ENCODE measurements at places on chromosomes 16 and 17.

DNA sequence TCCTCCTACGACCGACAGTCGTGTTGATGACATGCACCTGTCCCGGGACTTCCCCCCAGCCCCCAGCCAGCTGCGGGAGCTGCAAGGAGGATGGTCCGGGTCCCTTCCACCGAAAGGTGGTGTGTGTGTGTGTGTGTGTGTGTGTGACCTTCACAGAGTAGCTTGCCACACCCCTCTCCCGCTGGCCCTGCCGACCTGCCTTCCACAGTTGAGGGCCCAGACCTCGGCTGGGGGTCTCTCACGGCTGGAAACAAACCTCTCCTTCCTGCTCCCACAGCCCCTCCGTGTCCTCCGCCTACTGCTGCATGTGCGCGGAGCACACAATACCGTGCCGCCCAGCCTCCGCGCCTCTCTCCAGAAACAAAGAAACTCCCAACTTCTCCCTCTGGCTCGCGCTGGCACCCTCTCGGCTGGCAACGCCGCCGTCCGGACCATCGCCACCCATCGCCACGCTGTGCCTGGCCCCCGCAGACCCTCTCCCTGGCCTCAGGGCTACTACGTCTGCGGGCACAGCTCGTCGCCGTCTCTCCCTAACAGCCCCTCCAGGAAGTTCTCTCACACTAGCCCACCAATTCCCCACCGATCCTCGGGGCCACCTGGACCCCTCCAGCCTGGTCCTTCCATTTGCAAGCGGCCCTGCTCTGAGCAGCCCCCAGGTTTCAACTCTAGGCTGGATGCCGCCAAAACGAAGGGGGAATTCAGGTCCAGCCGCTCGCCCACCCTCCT is 81.2 kb downstream of the TIMM22 start:
- no peak for DNase-seq

GRCh38 chr16:50857881-50858280 is 116.0 kb downstream of the CYLD start:
- no peak for DNase-seq

DNA sequence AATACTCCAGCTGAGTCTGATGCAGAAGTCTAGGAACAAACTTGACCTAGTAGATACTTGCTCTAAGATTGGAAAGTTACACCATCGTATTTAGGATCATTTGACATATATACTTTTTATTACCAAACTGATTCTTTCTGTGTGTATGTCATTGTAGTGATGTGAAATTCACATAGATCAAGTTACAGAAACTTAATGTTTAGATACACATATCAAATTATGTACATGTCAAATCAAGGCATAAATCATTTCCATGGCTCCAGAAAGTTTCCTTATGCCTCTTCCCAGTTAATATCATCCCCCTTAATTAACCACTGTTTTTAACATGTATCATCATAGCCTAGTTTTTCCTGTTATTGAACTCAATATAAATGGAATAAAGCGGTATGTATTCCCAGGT is 292.0 kb upstream of the CDH11 start:
- DNase-seq, result no peak

DNA sequence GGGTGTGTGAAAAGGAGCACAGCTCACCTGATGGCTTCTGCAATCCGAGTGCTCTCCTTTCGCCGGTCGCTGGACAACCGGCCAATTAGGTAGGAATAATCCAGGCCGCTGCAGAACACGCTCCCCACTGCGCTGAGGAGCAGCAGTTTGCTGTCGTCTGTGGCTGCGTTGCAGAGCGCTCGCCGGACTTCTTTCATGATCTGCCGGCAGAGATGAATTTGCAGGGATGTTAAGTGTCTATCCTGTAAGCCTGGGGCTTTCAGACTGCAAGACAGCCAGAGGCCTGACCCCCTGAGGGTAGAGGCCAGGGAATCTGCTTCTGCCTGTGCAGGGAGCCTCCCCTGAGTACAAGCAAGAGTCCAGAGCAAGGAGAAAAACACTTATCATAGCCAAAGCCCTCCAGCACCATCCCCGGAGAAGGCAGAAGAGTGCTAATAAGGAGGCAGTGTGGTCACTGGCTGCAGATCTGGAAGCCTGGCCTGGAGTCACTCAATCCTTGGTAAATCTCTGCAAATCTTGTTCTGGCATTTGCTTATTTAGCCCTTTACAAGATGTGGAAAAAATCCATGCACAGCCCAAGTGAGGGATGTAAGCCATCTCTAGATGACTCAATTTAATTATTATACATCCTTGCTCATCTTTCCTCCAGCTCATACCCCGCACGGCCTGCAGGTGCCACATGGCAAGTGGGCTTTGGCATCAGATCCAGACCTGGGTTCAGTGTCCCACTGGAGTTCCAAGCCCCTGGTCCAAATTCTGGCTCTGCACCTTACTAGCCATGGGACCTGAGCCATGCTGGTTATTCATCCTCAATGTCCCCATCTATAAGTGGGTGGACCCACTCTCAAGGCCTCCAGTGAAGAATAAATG is 80.2 kb downstream of the DYNLRB2 start:
- no peak for DNase-seq

DNA sequence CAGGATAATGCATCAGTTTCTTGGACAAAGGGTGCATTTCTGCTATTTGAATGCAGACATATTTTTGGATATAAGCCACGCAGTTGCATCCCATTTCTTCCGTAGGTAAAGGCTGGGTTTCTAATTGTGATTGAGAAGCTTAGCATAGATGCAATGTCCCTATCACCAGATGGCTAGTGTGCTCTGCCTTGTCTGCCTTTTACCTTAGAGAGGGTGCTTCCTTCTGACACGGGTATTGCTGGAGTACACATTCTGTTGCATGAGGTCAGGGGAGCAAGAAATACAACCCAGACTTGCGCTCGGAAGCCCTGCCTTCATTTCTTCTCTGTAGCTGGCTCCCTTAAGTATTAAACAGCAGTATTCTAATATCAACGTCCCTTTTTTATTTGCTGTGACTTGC is 337.4 kb downstream of the WWOX start:
- DNase-seq, result no peak

GRCh38 chr16:66129196-66129595 is 237.3 kb upstream of the CDH5 start:
- DNase-seq, result no peak

GRCh38 chr17:6630390-6630789 is 10.1 kb downstream of the KIAA0753 start:
- no peak for DNase-seq

DNA sequence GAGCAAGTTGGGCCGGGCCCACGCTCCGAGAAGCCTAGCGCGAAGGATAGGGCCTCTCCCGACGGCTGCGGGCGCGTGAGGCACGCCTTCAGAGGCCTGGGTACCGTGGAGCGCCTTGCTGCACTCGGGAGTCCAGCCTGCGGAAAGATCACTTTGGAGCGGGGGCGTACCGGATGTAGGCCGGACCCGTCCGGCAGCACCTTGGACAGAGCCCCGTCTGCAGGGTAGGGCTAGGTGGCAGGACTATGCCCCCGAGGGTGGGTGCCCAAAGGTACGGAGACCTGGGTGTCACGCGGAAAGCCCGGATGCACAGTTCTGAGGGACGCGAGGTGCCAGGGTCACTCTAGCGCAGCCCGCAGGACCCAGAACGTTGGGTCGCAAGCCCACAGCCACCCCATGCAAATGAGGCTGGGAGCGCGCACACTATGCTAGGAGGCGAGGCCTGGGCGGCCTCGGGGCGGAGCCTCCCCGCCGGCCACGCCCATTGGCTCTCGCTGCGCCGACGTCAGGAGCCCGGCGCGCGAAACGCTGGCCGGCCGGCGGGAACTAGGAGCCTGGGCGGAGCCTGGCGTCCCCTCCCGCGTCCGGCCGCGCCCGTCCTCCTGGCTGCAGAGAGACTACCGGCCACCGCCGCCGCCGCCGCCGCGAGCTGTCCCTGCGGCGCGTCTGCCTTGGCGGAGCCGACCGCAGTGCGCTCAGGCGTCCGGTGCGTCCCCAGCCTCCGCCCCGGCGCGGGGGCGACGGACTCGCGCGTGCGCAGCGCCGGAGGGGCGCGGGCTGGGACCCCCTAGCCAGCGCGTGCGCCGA is at the start of gene PAQR4:
Gene PAQR4 (plus strand): TSS at position 611 of the 807 bp plus-strand sequence. CDS start 327 bp downstream, outside the sequence.
- peak; percentile 90 for DNase-seq

- DNase-seq, result no peak
Measured at GRCh38 chr17:58001461-58002124, 5.5 kb downstream of the SRSF1 start.

- no peak for DNase-seq
Measured at GRCh38 chr16:72753881-72754280, 294.0 kb downstream of the ZFHX3 start.

GRCh38 chr17:67160791-67161190 is 84.2 kb downstream of the HELZ start:
- DNase-seq, result no peak
